Cortex of kidney (tissue), 1 donor: ENCODE measurements at places on chromosomes 13 and 19.

- DNase-seq: no peak
These were observed 57.7 kb downstream of the ING1 start for GRCh38 chr13:110771194-110771593.

- no peak for DNase-seq
These were observed 9.4 kb downstream of the BCL3 start for GRCh38 chr19:44757735-44758505.

- DNase-seq: no peak
These were observed 42.7 kb downstream of the INSR start for GRCh38 chr19:7251494-7251893.

- DNase-seq: no peak
These were observed 53.9 kb downstream of the COG3 start for GRCh38 chr13:45518525-45519245.

DNA sequence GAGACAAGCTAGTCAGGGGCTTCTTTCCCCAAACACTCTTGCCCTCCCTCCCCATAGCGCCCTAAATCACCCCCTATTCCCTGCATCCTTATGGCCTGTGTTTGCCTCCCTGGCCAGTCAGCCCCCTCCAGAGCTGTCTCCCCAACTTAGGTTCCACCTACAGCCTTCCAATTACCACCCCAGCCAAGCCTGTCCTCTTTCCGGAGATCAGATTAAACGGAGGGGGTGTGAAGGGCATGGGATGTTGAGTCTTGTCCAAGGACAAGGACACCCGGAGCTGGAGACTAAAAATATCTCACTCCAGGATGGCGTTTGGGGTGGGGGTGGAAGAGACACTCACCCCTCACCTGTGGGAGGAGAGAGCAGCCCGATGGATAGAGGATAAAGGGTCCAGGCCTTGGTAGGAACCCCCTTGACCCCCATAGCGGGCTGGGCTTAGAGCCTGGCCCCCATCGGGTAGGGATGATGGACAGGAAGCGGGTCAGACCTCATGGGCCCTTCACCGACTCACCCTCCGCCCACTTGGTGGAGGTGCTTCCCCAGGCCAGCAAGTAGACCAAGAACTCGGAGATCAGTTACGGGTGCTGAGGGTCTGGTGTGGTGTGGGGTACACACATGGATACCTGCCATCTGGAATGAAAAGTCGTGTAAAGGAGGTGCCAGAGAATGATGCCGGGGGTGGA, 6.0 kb downstream of the ZNF865 start:
- DNase-seq: no peak

DNA sequence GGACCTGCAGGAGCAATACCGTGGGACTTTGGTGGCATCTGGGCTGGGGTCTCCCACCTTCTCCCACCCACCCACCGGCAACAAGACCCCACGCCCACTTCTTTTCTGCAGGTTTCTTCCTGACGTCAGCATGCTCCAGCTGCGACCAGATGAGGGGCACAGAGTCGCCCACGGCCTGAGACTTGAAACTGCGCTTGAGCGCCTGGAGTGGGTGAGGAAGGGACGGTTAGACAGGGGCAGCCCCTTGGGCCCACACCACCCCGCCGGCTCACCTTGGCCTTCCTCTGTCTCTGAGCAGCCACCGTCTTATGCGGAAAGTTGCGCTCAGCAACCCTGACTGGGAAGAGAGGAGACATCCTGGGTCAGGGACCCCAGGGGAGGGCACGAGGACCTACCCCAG, 2.2 kb downstream of the GARIN5B start:
- no peak for DNase-seq

DNA sequence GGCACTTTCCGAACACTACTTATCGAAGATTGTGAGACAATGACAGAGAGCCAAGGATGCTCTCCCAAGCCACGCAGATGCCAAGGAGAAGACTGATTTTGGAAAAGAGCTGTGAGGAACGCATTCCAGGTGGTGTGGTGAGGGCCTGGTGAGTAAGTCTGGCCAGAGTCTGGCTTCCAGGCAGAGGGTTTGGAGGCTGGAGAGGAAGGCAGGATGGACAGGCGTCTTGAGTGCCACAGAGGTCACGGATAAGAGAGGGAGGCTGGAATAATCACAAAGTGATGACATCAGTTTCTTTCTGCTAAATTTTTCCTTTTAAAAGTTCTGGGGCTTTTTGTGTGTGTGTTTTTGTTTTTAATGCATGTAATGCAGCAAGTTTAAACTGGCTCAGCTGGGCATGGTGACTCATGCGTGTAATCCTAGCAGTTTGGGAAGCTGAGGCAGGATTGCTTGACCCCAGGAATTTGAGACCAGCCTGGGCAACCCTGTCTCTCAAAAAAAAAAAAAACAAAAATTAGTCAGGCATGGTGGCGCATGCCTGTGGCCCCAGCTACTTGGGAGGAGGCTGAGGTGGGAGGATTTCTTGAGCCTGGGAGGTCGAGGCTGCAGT, 235.1 kb downstream of the NALCN start:
- DNase-seq: no peak

DNA sequence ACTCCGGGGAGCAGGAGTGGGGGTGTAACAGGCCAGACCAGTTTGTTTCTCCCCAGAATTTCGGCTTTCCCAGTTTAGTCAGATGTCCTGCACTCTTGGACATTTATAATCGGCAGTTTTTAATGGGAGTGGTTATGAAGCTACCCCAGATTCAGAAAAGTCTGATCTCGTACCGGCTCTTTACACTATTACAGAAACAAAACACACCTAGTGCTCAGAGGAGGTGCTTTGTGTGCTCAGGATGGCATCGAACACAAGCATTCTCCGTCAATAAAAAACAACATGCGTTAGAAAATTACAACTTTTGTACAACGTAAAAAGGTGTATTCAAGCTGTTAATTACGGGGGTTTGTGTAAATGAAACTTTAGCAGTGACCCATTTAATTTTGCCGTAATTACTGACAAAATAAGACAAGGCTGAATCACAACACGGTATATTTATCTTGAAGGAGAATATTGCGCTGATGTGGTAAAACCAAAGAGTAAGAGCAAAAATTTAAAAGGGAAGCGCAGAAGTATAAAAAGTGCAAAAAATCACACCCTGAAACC, 6.6 kb upstream of the SOX1 start:
- no peak for DNase-seq

- DNase-seq: no peak
These were observed 39.1 kb downstream of the PCDH8 start for GRCh38 chr13:52809310-52809769.

GRCh38 chr13:30042891-30043630, 192.6 kb upstream of the UBL3 start:
- DNase-seq: no peak

GRCh38 chr13:91136806-91137205, 210.7 kb upstream of the MIR17HG start:
- DNase-seq: no peak

DNA sequence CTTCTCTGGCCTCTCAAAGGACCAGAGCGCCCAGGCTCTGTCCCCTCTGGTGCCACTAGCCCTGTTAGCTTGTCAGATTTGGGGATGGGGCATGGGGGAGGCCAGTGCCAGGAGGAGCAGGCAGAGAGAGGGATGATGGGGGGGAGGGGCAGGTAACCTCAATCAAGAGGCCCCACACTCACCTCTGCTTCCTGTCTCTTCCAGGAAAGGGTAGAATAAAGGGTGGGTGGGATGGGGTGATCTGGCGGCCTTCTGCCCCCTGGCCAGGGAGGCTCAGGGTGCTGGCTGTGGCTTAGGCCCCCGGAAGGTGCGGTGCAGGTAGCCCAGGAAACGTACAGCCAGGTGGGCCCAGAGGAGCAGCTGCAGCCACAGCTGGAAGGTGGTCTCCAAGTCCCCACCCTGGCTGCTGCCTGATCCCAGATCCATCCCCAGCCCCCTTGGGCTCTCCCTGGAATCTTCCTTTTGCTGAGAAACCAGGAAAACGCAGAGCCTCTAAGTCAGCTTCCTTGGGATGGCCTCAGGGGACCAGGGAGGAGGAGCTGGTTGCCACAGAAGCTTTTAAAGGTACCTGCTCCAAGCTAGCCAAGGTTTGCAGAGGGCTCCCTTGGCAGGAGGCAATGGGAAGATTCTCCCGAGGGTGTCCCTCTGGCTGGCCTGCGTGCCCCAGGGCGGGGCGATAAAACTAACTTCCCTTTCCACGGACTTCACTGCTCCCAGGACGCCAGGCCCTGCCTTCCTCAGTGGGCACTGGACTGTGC, 5.3 kb downstream of the PRKACA start:
- DNase-seq: no peak

- no peak for DNase-seq
These were observed 73.3 kb upstream of the WASF3 start for GRCh38 chr13:26484196-26484595.

- no peak for DNase-seq
These were observed 1.7 kb downstream of the FAM174C start for GRCh38 chr19:1277061-1277460.

DNA sequence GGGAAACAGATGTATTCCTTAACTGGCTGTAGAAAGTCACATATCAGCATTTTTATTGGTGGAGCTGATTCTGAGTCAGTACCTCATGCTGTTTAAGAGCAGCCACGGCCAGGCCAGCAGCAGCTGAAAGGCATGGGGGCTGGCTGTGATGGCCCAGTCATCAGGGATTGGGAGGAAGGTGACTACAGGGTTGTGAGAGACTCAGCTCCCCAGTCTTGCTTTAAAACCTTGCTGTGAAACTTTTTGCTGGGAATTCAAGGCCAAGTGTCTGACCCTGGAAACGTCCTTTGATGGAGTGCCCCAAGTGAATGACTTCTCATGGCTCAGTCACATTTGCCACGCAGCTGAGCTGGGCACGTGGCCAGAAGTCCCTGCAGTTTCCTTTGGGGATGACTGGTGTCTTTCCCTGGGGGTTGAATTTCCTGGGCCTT, 39.1 kb upstream of the RNF113B start:
- no peak for DNase-seq

- DNase-seq: no peak
These were observed at the start of gene TBCB for GRCh38 chr19:36115453-36116343. Gene TBCB, plus strand, starts transcription at chr19:36115468. Its CDS starts 93 bp downstream, at chr19:36115561.

DNA sequence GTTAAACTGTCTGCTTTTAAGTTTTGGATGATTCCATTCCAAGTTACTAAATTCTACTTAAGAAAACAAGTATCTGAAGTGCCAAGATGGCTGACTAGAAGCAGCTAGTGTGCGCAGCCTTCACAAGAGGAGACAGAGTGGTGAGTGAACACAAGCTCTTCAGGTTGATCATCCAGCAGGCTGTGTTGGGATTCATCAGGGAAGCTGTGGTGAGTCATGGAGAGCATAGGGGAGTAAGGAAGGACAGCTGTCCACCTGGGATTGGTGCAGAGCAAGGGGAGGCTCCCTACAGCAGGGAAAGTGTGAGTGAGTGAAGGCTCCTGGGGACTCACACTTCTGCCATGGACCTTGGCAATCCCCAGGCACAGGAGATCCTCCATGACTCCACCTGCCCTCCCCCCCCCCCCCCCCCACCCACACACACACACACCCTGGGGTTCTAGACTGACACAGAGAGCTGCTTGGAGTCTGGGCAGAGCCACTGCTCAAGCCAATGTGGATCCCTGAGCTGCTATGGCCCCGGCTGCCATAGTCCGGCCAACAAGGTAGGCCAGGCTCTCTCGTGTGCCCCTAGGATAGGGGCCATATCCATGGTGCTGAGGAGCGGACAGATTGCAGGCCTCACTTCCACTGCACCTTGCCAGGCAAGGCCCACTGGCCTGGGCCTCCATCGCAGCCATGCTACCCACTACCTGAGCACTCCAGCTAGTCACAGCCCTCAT, 23.5 kb downstream of the SLC25A15 start:
- DNase-seq: no peak

- DNase-seq: no peak
These were observed 26.1 kb downstream of the PPP5C start for GRCh38 chr19:46372901-46373490.
